ENCODE measurements at places on chromosomes 7 and 10. TPM values are rescaled to one million over a fixed set of nuclear protein-coding genes. Genes with fewer than 3 reads are reported as not detected.

The CUZD1 gene
- total RNA-seq = 0.34 TPM

The CYP2W1 gene
- not detected for total RNA-seq

The EBLN1 gene
- not detected for total RNA-seq

The TEX47 gene
- total RNA-seq = not detected

The FAM25G gene
- total RNA-seq = not detected

The NPFFR1 gene
- not detected for total RNA-seq

GRCh38 chr7:79930604-79931003 is 204.0 kb upstream of the GNAI1 start:
- no peak for DNase-seq

DNA sequence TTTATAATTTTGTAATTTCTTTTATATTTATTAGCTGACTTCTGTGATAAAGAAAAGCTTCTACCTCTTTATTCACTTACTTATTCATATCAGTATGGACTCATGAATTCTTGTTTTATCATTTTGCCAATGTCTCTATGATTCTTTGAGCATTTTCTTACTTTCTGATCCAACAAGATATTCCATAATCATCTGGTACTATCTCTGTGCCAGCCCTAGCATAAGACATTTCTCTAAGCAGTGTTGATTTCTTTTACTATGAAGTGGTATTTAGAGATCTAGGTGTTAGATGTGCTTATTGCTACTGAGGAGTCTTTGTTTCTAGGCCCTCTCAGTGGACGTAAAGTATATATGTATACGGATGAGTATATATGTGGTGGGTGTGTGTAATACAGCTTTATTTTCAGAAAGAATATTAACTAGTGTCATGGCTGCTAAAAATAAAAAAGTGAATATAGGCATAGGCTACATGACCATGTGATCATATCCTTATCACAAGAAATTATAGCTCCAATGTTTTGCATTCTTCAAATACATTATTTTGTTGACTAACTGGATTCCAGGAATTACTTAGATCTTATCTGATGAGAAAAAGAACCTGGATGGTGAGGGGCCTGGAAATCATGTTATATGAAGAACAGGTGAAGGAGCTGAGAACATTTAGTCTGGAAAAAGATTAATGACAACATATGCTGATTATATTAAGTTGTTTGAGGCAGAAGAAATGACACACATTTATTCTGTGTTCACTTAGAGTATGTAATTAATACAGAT is 13.1 kb downstream of the PHTF2 start:
- DNase-seq = peak; percentile 20

DNA sequence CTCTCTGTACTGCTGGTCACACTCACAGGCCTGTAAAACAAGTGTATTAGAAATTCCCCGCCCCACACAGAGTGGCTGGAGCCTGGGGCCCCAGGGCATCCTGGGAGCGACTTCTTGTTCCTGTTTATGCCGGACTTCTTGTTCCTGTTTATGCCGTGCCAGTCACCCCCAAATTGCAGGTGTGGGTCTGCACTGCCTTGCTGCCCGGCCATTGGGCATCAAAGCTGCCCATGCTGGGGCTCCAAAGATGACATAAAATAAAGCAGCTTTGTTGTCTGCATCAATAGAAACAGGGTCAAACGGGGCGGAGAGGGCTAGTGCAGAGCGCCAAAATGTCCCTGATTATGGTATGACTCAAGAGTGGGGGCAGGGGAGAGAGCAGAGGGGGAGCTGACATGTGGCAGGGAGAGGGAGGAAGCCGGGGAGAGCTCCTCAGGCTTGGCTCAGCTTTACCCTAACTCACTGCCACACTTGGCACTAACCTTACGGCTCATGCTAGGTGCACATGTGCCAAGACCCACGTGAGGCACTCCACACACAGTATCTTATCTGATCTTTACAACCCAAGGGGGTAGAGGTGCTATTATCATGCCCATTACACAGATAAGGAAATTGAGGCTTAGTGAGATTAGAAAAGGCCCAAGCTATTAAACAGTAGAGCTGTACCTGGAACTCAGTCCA is 98.4 kb downstream of the PIP4K2A start:
- peak; percentile 66 for DNase-seq

DNA sequence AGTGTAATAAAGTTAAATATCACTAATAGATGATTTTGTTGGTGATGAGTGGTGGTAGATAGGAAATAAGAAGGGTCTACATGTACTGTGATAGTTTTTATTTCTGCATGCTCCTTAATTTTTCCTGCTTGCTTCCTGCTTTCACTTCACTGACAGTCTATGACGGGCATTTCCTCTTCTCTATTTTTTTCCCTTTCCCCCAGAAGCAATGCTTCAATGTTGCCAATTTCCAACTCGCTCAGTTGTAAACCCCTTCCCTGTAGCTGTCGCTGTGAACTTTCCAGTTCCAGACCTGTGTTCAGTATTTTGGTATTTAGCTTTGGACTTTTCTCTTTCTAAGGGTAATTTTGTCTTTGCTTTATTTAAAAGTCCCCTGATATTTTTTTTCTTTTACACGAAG is 123.5 kb upstream of the AGR3 start:
- DNase-seq = peak; percentile 47

DNA sequence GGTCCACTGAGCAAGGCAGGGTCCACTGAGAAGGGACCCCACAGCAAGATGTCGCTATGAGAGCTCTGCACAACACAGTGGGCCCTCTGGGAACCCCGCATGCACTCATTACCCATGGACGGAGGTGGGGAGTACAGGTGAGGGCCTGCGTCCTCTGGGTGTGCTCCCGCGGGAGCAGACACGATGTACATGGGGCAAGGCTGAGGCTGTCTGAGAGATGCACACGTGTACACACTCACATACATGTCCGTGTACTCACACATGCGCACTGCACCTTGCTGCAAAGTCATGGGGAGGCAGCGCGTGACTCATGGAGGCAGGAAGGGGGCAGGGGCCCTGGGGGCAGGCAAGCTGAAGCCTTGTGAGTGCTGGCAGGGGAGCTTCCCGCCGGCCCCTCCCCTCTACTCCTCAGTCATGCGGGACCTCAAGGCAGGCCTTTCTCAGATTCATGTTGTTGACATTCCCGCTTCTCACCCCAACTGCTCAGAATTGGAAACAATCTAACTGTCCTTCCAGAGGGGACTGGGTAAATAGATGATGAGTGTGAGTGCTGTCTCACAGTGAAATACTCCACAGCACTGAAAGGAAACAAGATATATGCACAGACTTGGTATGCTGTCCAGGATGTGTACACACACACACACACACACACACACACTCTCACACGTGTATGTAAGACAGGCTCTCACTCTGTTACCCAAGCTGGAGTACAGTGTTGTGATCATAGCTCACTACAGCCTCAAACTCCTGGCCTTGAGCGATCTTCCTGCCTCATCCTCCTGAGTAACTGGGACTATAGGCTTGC is 40.0 kb downstream of the GOLGA7B start:
- DNase-seq = peak; percentile 55

DNA sequence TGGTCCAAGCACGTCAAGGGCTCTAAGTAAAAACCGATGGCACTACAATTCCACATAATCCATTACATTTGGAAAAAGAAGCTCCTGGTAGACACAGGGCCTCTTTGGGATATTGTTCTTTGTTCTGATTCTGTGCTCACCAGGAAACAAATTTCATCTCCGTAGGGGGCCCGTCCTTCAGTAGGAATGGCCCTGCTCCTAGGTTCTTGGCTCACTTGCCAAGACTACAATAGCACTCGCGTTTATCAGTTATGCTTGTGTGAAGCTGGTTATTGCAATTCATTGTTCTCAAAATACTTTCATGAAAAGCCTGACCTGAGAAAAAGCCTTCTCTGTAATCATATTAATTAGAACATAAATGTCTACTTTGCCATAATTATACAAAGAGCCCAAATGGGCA is 10.3 kb upstream of the ZC3HAV1L start:
- no peak for DNase-seq

GRCh38 chr10:98301664-98302319 is 33.8 kb upstream of the LOXL4 start:
- no peak for DNase-seq

DNA sequence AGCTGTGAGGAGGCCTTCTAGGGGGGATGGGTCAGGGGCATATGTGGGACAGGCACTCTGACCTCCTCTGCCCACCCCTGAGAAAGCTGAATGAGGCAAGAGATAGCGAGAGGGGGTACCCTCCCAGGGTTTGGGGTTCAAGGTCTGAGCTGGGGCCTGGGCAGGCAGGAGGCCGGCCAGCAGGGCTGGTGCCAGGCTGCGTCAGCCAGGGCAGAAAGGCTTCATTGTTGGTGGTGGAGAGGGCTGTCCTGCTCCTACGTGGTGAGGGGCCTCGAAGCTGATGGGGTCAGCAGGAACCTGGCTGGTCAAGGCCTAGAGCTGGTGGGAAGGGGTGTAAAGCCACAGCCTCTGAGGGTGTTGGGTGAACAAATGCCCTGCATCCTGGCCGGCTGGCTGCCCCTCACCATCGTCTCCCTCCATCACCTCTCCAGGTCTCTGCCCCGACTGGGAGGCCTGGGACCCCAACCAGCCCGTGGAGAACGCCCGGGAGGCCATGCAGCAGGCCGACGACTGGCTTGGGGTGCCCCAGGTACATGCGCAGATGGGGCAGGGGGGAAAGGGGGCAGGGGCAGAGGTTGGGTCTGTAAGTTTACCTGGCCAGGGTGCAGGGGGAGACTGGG is 6.6 kb downstream of the FLNC start:
- no peak for DNase-seq

GRCh38 chr7:139848274-139848673 is 19.2 kb downstream of the TBXAS1 start:
- DNase-seq = no peak

GRCh38 chr7:68109299-68109698 is 1112.7 kb downstream of the TYW1 start:
- DNase-seq = no peak

DNA sequence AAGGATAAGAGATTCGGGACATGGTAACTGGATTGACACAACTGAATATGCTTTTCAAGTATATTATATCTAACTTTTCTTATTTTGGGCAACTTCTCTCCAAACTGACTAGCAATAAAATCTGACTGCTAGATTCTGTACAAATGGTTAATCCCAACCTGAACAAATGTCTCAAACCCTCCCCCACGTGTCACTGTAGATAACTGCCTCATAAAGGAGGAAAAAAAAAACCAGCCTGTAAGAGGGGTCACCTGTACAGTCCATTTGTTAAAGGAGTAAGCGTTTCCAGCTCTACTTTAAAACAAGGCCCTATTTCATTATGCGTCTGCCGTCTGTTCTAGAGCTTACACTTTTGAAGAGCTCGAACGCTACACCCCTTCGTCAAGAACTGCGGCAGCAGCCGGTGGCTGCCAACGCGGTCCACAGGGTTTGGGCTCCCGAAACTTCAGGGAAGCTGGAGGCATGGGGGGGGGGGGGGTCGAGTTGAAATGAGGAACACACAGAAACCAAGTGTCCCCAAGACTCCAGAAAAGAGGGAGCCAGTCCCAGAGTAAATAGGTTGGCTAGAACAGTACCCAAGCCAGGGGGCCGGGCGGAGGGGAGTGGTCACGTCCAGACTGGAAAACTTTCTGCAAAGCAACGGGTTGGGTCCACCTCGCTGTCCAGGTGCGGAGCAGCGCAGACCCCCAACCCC is 492 bp downstream of the COG5 start:
- DNase-seq = no peak
